GOT3 (cell line): ENCODE measurements at places on chromosomes 2 and 18.

DNA sequence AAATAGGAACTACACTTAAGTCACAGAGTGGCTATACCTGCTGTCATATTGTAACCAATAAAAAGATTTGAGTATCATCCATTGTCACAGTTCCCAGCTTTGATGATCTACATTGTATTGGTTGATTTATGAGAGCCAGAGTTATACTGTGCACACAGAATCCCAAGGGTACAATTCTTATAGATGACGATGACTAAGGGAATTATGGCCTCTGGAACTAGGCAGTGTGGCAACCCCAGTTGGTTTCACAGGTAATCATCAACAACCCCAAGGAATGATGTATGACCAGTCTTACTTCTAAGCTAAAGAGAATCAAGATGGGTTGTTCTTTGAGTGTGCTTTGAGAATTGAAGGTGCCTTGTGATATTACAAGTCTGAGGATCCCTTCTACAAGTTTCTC lies 217.3 kb downstream of the ETAA1 start:
- no peak for DNase-seq

GRCh38 chr2:30476636-30477035 lies 29.6 kb downstream of the LCLAT1 start:
- no peak for DNase-seq

DNA sequence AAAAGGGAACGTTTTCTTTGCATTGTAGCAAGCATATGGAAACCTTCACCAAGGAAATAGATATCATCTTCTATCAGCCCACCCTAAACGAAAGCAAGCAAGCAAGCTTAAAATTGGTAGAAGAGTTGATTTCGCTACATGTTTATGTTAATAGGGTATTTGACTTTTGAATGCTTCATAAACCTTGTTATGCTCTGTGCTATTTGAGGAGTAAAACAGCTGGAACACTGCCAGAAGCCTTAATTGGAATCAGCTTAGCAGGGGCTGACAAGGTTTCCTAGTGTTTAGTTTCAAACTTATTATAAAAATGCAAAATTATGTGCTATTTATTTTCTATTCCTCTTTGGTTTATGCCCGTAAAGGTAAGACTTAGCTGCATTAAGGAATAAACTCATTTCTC lies 70.6 kb upstream of the LINC00305 start:
- DNase-seq, result no peak

- no peak for DNase-seq
Observed at GRCh38 chr2:172516299-172516698, 39.6 kb upstream of the PDK1 start.
